Myocyte (in vitro differentiated cells): ENCODE measurements at places on chromosomes 4 and X. TPM values are rescaled to one million over a fixed set of nuclear protein-coding genes. Genes with fewer than 3 reads are reported as not detected.

AASDH gene
- total RNA-seq = 10.7 and 10.9 TPM in 2 replicates

CXCL3 gene
- total RNA-seq = 1.8 and 3.1 TPM in 2 replicates

CTAG1B gene
- not detected in 2 replicates for total RNA-seq

NSDHL gene
- 16.1 and 28.2 TPM in 2 replicates for total RNA-seq

YY2 gene
- total RNA-seq = 0.37 and 0.68 TPM in 2 replicates

GSX2 gene
- not detected in 2 replicates for total RNA-seq
